Erythroblast (primary cell): ENCODE measurements at places on chromosomes 7 and 10.

DNA sequence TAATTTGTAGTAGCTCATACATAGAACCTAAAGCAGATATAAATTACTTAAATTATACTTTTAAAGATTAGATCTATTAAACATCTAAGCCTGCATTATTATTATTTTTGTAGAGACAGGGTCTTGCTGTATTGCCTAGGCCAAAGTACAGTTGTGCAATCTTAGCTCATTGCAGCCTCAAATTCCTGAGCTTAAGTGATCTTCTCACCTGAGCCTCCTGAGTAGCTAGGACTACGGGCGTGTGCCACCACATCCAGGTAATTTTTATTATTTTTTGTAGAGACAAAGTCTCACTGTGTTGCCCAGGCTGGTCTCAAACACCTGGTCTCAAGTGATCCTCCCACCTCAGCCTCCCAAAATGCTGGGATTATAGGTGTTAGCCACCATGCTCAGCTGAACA, 46.7 kb downstream of the RALA start:
- no peak for DNase-seq

DNA sequence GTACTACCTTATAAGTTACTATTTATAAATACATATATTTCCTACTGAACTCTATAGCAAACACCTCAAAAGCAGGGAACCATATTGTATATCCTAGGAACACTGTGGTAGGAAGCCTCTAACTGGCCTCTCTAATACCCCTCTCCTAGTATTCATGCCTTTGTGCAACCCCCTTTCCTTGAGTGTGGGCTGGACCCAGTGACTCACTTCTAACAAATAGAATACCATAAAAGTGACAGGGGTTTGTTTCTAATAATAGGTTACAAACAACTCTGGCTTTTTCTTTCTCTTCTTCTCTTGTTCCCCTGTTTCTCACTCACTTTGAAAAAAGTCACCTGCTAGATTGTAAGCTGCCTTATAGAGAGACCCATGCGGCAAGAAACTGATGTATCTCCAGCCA, 51.6 kb upstream of the MACC1 start:
- no peak for DNase-seq

DNA sequence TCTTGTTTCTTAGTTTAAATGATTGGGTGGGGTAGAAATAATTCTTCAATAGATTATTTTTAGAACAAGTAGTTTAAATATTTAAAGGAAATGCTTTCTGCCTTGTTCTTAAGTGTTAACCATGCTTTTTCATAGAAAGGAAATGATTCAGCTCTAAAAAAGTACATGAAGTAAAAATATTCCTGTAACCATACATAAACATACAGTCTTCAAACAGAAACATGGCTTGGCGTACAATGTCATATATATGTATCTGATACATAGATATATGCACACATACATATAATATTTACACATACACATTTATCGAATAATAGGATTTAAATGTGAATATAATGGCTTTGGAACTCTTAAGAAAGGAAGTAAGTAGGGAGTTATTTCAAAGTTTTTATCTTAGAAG, 84.4 kb downstream of the RUNDC3B start:
- no peak for DNase-seq

DNA sequence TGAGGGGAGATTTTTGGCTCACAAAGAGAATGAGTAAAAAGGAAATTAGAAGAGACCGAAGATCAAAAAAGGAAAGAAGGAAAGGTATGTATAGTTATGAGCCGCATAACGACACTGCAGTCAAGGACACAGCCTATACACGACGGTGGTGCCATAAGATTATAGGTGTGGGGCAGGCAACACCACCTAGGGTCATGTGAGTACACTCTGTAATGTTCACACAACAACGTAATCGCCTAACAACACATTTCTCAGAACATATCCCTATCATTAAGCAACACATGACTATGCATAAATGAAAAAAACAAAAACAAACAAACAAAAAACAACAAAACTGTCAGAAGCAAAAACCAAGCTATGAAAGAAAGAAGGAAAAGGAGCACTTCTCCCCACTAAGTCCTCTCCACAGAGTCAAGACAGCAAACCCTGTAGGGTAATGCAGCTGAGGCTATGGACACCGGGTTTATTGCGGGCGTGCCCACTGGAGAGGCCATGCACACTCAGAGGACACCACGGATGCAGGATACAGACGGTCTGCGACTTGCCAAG, 45.1 kb downstream of the PIP4K2A start:
- peak; percentile 83 for DNase-seq

- no peak for DNase-seq
Measured at GRCh38 chr7:157032128-157032527, 21.7 kb upstream of the MNX1 start.

DNA sequence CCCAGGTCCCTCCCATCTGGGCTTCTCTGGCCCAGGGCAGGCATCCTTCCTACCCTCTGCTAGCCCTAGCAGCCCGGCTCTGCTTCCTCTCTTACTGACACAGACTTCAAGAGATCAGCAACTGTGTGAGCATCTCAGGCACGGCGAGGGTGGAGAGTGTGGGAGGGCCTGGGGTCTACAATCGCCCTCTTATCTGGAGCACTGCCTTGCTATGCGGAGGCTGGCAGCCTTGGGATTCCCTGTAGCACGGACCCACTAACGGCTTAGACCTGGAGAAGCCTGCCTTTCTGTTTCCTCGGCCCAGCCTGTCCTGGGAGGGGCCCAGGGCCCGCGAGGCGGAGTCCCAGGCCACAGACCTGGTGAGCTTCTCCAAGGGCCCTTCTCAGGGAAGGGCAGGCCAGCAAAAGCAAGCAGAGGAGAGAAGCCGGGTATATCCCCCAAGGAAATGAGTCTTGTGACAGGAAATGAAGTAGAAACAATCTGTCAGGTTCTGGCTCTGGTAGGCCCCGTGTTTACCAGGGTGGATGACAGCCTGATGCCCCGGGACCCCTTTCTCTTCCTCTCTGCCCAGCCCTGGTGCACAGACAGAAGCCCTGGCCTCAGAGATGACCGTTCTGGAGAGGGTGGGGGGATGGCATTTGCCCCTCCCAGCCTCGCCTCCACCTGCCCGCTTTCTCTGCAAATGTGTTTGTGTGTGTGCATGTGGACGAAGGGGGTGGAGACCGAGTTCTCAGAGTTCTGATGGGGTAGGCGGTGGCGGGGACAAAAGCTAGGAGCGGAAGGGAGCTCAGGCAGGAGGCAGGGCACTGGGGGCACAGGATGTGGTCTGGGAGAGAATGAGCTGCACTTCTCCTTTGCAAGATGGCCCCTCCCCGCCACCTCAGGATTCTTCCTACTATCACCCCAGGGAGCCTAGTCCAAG, 2.5 kb downstream of the LRCH4 start:
- peak; percentile 40 for DNase-seq

GRCh38 chr7:132436121-132436520, 140.1 kb downstream of the PLXNA4 start:
- DNase-seq = no peak

DNA sequence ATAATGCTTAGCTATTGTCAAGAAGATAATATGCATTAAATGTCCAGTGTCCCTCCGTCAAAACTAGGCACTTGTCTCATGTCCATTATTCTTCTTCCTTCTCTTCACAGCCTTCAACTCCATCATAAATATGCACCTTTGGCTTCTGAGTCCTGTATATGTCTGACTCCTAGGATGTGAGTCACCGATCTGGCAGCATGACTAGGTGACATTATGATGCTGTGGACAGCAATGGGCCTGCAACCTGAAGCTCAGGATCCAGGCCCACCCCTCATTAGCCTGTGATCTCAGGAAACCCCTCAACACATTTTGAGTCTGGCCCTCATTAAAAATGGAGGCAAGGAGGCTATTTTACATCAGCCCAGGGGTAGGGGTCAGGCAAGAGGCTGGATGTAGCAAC, 362.5 kb upstream of the ZMIZ1 start:
- DNase-seq = no peak

DNA sequence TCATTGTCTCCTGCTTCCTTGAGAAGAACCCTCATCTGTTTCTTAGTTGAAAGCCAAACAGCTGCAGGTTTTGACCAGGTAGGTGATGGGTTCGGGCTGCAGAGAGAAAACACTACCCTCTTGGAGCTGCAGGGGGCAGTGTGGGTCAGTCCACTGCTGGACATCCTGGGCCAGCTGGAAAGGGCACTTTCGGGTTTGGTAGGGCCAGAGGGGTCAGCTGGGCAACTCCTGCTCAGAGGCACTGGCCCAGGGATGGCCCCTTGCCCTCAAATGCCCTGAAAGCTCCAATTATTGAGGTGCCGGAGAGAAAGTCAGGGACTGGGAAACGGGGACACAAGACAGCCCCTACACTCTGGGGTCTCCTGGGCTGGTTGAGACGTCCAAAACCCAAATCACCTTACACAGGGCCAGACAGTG, 90.7 kb downstream of the MKI67 start:
- DNase-seq = peak; percentile 48

DNA sequence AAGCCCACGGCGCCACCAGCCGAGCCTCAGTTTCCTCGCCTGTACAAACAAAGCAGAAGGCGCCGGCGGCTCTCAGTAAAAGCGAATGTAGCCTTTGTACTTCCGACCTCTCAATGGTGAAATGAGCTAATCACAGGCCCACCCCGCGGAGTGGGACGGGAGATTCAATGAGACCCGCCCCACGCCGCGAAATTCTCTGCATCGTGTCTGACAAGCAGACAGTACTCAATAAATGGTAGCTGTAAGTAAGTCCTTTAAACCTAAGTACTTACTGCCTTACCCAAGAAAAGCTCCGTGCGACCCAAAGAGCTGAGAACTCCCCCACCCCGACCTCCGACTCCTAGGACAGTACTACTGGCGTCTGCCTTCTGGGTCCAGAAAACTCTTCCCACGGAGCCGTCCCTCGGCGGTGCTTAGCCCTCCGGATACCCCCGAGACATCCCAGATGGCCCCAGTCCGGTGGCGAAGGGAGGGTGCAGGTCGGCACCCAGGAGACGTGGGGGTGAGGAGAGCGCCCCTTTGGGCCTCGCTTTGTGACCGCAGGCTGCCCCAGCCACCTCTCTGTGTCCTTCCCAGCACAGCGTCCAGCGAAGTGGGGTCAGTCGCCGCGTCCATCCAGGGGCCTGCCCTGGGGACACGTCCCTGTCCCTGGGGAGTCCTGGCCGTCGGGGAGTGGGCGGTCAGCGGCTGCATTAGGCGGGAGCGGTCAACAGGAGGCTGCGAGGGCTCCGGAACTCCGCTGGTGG, 972 bp upstream of the CXCL12 start:
- no peak for DNase-seq

- no peak for DNase-seq
Measured at GRCh38 chr7:90595342-90595800, 750 bp upstream of the CDK14 start.

GRCh38 chr10:100562008-100562672, 26.4 kb downstream of the HIF1AN start:
- DNase-seq = peak; percentile 88

DNA sequence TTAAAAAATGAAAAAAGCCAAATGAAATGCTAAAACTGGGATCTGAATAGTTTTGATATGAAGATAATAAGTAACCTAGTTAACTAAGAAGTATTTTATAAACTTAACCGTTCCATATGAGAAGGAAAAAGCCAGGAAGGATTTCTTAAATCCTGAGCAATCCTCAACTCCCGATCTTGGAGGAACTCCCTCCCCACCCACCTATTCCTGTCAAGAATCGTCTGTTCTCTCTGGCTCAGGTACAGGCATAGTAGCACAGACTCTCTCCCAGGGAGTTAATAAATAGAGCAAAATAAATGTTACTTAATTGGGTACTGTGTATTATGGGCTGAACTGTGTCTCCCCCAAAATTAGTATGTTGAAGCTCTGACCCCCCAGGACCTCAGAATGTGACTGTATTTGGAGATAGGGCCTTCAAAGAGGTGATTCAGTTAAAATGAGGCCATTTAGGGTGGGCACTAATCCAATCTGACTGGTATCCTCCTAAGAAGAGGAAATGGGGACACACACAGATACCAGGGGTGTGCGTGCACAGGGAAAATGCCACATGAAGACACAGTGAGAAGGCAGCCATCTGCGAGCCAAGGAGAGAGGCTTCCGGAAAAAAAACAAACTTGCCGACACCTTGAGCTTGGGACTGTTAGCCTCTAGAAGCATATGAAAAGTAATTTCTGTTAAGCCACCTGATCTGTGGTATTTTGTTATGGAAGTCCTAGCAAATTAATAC, 28.7 kb downstream of the PUS7 start:
- DNase-seq = no peak

DNA sequence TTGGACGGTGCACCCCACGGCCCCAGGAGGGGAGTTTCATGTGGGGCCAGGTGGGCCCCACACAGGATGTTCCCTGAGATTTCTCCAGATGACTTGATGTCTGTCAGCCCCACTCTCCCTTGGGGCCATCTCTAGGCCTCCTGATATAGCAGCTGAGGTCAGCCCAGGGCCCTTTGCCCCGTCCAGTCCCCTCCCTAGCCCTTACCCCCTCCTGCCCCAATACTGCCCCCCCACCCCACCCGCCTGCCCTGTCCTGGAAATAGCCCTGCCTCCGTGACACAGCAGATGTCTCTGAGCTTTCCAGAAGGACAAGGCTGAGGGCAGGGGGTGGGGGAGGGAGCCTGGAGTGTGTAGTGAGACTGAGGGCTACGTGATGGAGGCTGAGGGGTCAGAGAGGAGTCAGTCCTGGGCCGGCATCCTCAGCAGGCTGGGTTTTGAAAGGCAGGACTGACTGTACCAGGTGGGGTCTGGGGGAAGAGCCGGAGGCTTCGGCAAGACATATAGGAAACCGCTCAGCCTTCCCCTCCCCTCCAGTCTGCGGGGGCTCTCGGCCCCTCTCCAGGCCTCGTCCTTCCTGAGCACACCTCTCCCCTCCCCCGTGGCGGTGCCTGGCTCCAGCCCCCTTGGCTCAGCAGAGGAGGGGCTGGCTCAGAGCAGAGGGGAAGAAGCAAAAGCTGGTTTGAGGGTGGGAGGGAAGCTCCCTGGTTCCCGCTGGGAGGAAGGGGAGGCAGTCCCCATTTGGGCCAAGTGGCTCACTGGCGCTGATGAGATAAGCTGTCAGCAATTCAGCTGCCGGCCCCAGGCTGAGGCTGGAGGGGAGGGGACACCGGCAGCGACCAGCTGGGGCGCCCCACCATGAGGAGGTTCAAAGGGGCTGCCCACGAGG, 2.0 kb downstream of the FLNC start:
- DNase-seq = peak; percentile 12

- DNase-seq = no peak
Measured at GRCh38 chr7:92415225-92415624, 32.1 kb upstream of the GATAD1 start.

DNA sequence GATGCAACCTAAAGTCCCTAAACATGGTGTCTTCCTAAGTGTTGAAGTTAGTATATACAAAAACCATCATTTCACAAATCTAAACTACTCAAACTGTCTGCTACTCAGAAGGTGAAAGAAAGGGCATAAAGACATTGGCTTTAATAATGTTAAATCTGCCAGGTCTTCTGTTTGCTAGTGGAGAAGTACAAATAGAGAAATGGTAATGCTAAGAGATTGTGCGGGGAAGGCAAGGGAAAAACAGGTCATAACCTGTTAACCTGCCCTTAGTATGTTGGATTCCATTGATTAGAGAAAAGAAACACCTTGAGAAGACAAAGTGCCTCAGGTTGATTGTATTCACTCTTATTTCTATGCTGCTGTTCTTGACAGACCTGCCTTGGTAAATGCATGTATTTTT, 80.3 kb downstream of the CALD1 start:
- DNase-seq = no peak
